ENCODE measurements at places on chromosomes 1 and 21. TPM values are rescaled to one million over a fixed set of nuclear protein-coding genes. Genes with fewer than 3 reads are reported as not detected.

Gene SPRR1B
- not detected for polyA plus RNA-seq

Gene MFAP2
- 1.4 TPM for polyA plus RNA-seq

Gene C1QB
- not detected for polyA plus RNA-seq

Gene CACNA1S
- polyA plus RNA-seq = not detected

Gene RUNX3
- 0.22 TPM for polyA plus RNA-seq

Gene SELL
- 0.18 TPM for polyA plus RNA-seq

Gene FCRLB
- polyA plus RNA-seq = 0.03 TPM

Gene LGR6
- polyA plus RNA-seq = 0.04 TPM

Gene RBP7
- polyA plus RNA-seq = 1.6 TPM

Gene CXADR
- polyA plus RNA-seq = 110 TPM

Gene TLR5
- not detected for polyA plus RNA-seq

Gene FMO4
- 0.29 TPM for polyA plus RNA-seq

Gene KAZN
- 13.5 TPM for polyA plus RNA-seq

Gene SPRR2A
- polyA plus RNA-seq = not detected

DNA sequence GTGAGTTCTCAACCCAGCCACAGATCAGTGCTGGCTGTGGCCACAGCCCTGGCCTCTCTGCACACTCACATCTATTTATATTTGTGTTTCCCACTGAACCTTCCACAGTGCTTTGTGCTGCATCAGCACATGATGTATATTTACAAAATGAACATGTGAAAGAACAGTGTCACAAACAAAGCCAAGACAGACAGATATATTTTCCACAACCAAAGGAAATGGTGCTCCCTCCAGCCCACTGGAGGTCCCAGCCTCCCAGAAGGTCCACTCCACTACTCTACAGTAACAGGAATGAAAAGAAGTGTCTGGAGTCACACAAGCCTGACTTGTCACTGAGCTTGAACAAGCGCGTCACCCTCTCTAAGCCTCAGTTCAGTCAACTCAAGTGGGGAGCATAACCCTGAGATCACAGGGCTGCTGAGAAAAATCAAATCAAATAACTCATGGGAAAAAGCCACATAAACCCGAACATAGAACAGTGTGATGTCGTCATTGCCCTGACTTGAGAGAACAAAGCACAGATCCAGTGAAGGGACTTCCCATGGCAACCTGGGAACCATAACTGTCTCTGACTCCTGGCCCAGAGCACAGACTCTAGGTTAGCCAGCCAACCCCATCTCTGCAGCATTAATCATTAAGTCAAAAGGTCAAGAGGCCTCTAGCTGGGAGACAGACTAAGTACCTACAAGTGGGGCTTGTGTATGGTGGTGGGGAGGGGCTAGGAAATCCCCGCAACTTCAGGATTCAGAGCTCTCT, 121.2 kb downstream of the TRABD2B start:
- DNase-seq = peak; percentile 87

- DNase-seq = no peak
Measured at GRCh38 chr1:85940656-85941306, 215.8 kb downstream of the COL24A1 start.

- DNase-seq = no peak
Measured at GRCh38 chr1:20078171-20078651, 8.2 kb downstream of the PLA2G5 start.

- DNase-seq = no peak
Measured at GRCh38 chr1:38990386-38990737, 714 bp upstream of the AKIRIN1 start.

DNA sequence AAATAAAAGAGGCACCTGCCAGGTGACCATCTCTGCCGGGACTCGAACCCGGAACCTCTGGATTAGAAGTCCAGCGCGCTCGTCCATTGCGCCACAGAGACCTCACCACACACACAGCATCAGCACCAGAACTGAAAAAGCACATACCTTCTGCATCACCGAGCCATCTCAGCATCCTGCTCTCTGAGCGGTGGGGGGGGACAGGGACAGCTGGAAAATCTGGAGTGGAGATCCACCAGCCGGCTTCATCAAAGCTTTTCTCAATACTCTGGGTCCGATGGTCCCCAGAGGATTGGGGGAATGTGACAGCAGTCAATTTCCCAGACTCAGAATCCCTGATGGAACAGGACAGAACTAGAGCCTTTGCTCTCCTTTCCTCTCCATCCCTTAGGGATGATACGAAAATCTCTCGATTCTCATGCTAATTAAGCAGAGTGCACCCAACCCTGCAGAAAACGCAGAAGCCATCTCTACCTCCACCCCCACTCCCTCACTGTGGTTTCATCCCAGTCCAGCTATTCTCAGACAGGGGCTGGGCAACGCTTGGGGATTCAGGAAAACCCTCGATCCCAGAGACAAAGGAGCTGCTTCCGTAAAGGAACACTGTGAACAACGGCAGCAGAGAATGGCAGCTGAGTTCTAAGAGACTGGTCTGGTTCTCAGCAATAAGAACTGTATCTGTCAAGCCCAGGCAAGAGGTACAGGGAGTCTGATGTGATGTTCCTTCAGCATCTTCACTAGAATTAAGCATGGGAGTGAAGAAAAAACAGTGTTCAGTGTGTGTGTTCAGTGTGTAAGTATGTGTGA, 29.6 kb upstream of the CADM3 start:
- DNase-seq = no peak

DNA sequence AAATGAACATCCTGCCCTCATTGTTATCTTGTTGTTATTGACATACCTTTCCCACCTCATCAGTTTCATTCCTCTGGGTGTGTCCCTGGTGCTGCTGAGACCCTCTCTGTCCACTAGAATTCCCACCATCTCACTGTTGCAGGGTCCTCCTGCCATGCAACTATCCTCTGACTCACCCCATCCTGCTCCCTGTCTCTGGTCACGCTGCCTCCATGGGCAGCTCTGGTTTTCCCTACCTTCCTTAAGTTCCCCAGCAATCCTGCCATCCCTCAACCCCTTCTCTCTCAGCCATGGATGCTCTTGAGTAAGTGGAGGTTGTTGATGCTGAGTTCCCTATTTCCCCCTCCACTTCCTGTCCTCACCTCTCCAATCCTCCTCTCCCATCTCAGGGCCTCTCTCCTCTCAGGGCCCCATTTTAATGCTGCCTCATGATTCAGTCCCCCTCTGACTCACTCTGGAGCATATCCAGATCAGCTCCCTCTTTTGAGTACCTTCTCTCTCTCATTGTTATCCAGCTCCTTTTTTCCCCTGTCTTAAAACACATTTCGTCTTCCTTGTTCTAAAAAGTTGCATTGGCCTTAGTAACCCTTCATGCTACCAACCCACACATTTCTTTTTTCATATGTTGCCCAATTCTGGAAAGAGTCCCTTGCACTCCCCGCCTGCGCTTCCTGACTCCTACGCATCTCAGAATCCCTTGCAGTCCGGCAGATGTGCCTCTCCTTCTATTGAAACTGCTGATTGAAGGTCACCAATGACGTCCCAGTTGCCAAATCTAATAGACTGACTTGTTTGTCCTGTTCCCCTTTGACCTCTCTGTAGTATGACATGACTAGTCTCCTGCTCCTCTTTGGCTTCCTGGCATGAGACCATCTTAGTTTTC, 92.0 kb downstream of the CNIH3 start:
- DNase-seq = no peak

GRCh38 chr1:170721621-170722020, 57.7 kb downstream of the PRRX1 start:
- DNase-seq = no peak

GRCh38 chr1:15489052-15489736, 13.3 kb downstream of the CELA2B start:
- DNase-seq = no peak

GRCh38 chr1:22971611-22972405, 858 bp downstream of the LACTBL1 start:
- no peak for DNase-seq

DNA sequence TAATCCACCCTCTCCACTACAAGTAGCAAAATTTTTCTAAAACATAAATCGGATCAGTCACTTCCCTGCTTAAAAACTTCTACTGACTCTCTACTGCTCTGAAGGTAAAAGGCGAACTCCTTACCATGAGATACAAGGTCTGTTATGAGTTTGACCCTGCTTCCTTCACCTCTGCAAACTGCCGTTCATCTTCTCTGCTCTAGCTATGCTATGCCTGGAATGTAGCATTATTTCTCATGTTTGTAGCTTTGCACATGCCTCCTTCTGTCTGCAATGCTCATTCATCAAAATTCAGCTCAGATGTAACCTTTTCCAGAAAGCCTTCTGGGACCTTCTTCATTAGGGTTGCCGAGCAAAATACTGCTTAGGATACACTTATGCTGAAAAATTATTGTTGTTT, 30.8 kb downstream of the RPL5 start:
- DNase-seq = no peak

DNA sequence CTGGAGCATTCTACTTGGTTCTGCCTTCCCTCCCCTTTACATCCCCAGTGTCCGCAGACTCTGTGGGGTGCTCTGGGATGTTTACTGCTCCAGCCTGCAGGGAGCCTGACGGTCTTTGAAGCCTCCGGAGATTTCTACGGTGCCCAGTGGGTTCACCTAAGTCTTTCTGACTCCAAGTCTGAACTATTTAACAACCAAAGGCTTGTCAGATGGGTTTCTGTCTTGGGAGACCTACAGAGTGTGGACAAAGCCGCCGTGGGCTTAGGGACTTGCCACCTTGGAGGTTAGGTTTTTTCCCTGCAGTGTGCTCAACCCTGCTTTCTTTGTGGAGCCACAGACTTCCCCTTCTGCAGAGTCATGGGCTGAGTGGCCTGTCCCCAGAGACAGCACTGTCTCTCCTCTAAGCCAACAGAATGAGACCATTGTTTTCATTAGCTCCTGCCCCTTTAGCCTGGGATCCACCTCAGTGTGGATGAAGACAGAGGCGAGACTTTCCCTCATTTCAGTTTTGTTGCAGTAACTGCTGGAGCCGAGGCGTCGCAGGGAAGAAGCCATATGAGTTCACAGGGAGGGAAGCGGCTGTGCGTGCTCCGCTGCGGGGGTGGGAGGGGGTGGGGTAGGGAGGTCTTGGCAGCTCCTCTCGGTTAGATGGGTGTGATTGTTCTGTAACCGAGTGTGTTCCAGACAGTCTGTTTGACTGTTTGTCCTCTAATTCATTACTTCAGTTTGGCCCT, 120.7 kb downstream of the CNIH3 start:
- DNase-seq = peak; percentile 10

GRCh38 chr1:190738317-190738716, 260.7 kb upstream of the BRINP3 start:
- DNase-seq = no peak

- DNase-seq = no peak
Measured at GRCh38 chr1:109819906-109820305, 56.2 kb upstream of the EPS8L3 start.

DNA sequence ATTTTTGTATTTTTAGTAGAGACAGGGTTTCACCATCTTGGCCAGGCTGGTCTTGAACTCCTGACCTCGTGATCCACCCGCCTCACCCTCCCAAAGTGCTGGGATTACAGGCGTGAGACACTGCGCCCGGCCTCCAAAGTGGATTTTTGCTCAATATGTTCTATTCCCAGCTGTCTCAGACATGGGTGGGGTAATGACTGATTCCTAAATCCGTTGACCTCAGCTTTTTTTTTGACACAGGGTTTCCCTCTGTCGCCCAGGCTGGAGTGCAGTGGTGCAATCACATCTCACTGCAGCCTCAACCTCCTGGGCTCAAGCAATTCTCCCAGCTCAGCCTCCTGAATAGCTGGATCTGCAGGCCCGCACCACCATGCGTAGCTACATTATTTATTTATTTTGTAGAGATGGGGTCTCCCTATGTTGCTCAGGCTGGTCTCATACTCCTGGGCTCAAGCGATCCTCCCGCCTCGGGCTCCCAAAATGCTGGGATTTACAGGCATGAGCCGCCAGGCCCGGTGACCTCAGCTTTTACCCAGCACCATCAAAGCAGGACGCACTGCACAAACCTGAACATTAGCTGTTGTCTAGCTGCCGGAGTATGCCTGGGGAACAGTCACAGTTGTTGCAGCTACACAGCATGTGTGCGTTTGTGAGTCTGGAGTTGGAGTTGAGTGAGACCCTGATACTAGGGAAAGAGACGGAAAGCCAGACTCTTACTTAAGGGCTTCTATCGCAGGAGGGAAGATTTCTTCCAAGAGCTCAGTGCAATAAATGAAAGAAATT, 43.7 kb upstream of the PSEN2 start:
- no peak for DNase-seq

DNA sequence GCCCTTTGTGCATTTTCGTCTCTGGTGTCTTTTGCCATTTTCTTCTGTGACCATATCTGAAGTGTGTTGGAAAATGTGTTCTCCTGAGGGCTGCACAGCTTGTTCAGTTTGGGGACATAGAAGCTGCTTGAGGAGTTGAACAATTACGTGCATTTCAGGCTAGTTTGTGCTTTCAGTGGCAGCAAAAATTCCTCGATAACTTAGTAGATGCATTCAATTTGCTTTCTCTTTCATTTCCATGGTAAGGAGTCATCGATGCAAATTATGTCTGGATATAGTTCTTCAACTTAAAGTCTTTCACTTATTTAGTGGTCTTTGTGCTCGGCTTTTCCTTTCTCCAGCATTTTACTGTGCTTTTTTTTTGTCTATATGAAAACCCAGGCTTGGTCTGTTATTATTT, 441.5 kb downstream of the PLA2G4A start:
- DNase-seq = no peak

GRCh38 chr1:170659399-170660035, 4.4 kb upstream of the PRRX1 start:
- no peak for DNase-seq

GRCh38 chr1:206808615-206809014, 36.3 kb upstream of the IL10 start:
- DNase-seq = peak; percentile 6

- no peak for DNase-seq
Measured at GRCh38 chr21:38385427-38386175, 112.7 kb downstream of the ERG start.

GRCh38 chr1:230899841-230900251, 31.5 kb upstream of the C1orf198 start:
- no peak for DNase-seq

DNA sequence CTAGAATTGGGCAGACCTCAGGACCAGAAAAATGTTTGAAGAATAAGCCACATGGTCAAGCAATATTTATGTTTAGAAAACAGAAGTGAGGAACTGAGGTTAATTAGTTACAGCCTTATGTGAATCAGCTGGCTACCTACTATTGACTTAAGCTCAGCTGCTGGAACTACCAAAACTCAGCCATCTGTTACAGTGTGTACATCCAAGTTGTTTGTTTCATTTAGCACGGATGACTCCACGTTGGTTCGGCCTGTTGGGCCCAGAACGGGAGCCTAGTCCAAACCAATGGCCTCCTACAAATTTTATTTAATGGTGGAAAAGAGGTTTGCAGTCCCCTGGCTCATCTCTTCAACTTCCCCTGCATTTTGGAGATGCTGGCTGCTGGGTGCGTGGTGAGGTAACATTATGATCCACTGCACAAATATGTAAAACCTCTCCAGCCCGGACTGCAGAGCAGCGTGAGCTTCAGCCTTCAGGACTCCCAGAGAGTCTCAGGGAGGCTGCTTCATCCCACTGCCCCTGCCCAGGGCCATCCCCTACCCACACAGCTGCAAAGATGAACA, 143.4 kb downstream of the ZZZ3 start:
- DNase-seq = peak; percentile 12

- DNase-seq = no peak
Measured at GRCh38 chr1:179003512-179004066, 22.1 kb upstream of the FAM20B start.

GRCh38 chr21:31945546-31945945, 72.7 kb downstream of the HUNK start:
- no peak for DNase-seq

Data from HepG2 (cell line).